ENCODE measurements at places on chromosomes 11 and 22.

- DNase-seq: no peak
Observed at GRCh38 chr11:73203322-73203721, 14.8 kb upstream of the P2RY2 start.

- DNase-seq: no peak
Observed at GRCh38 chr11:126948563-126948962, 52.0 kb downstream of the KIRREL3 start.

DNA sequence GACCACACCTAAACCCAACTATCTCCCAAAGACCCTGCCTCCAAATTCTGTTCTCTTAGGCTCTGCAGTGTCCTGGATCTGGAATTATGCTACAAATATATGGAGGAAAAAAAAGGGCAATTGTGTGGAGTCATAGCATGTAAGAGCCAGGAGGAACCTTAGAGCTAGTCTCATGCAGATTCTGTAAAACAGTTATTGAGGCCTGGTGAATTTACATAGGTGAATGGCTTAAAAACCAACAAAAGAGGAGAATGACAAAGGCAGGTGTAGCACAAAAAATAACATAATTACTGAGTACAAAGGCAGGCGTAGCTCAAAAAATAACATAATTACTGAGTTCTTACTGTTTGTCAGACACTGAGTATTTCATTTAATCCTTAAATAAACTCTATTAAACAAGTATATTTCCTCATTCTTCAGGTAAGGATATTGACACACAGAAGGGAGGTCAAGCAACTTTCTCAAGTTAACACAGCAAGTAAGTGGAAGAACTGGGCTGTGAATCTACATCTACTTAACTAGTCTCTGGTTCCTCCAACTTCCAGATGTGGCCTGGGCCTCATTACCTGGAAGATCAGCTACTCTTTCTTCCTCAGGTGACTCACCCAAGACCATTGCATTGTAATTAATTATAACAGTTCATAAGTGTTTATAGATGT, 938.9 kb upstream of the TENM4 start:
- no peak for DNase-seq

DNA sequence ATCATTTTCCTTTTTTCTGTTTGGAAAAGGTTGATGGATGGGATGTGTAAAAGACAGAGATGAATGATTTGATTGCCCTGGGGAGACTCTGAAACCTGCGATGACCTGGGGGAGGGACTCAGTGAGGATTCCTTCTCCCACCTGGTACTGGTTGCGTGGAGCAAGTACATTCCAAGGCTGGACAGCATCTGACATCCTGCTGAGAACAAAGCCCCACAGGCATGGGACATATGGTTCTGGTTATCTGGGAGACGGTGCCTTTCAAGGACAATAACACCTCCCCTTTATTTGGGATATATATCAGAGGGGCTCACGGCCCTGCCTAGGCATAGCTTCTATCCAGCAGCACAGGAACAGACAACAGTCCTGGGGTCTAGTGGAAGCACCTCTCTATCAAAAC, 527.8 kb downstream of the METTL15 start:
- DNase-seq: no peak

GRCh38 chr22:21845558-21846453, 21.6 kb downstream of the MAPK1 start:
- DNase-seq: no peak

DNA sequence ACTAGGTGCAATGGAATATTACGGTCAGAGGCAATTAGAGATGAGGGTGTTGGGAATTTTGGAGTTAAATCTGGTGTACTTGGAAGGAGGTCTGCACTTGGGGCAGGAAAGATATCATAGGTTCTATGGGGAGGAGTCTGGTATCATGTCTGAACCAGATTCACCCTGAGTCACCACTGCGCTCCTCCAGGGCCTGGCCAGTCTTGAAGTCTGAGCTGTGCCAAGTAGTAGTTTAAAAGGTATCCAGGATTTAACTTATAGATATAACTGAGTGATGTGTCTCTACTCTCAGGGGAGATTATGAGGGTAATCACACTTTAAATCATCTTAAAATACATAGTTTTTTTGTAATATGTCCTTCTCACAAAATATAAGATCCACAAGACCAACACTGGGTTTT, 6.6 kb downstream of the CNGA4 start:
- DNase-seq: no peak
